Activated CD8-positive, alpha-beta memory T cell treated with anti-CD3 and anti-CD28 coated beads for 4 hours (primary cell): ENCODE measurements at places on chromosomes 3 and 15.

DNA sequence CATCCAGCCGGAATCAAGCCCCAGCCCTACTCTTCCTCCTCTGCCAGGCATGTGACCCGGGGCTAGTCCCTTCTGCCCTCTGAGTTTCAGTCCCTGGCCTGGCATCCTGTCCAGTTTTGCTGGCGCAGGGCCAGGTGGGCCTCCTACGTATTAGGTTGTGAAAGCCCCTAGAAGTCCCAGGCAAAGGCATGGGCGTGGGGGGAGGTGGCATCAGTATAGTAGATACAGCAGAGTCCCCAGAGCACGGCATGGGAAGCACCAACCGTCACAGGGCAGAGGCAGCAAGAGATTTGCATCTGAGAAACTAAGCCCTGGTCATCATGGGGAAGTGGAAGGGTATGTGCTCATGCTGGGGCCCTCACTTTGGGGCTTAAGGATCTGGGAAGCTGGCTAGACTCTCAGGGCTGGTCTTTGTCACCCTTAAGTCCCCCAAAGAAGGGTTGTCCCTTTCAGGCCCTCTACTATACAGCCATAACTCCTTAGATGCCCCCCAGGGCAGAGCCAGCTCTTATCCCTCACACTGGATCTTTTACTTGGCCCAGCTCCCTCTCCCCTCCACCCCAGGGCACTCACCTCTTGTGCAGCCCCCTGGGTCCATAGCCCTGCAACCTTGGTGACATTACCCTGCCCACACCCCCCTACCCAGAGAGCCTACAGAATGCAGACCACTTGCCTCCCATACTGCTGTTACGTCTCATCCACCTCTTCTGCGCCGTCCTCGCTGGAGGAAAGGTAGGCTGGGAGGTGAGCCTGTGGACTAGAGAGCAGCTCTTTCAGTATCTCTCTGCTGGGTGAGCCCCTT lies 11.3 kb downstream of the NBEAL2 start:
- no peak for DNase-seq

- DNase-seq: no peak
These were observed 28.6 kb downstream of the FAM98B start for GRCh38 chr15:38482572-38482971.

GRCh38 chr3:67030785-67031740 lies 33.0 kb downstream of the KBTBD8 start:
- DNase-seq: no peak

DNA sequence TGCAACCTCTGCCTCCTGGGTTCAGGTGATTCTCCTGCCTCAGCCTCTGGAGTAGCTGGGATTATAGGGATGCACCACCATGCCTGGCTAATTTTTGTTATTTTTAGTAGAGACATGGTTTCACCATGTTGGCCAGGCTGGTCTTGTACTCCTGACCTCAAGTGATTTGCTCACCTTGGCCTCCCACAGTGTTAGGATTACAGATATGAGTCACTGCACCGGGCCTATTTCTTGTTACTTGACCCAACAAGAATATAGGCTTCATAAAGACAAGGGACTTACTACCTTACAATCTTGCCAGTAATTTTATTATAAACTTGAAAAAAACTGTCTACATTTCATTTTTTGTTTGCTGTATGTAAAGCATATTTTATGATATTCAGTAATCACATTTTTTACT lies 21.4 kb upstream of the ZBTB47 start:
- no peak for DNase-seq

GRCh38 chr3:184465883-184466412 lies 86.1 kb downstream of the CHRD start:
- no peak for DNase-seq

DNA sequence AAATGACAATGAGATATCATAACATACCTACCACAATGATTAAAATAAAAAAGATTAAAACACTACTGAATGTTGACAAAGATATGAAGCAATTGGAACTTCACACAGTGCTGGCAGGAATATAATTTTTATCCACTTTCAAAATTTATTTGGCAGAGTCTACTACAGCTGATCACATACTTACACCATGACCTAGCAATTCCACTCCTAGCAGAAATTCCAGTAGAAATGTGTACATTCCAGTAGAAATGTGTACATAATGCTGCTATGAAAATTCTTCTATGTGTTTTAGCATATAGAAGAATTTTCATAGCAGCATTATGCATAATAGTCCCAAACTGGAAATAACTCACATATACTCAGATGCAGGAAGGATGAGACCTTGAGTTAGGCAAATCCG lies 43.5 kb downstream of the IFT57 start:
- DNase-seq: no peak

- DNase-seq: no peak
These were observed 127.5 kb upstream of the THRB start for GRCh38 chr3:24622138-24622537.

- no peak for DNase-seq
These were observed 136.2 kb downstream of the LRTM1 start for GRCh38 chr3:54791501-54792156.

DNA sequence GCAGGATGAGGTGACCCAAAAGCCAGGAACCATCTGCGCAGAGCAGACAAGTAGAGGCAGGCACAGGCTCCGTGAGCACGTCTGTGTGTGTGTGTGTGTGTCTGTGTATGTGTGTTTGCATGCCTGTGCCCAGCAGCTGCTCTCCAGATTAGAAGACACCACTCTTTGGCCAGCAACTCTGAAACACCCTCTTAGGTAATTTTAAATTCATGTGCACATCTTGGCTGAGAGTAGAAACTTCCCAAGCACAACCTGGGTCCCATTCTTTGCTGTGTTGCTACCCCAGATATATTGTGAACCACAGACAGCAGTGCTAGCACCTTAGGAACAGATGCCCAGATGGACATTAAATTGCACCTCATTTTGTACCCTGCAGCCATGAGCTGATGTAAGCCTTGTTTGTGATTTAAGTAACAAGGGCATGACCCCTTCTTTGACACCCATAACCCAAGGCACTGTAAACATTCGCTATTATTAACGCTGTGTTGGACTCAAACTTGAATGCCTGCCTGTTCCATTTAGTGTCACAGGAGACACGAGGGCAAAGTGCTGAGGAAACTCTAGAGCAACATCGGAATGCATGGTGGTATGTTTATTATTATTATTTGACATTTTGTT lies at the start of gene FILIP1L:
Gene FILIP1L (minus strand): TSS at position 89 of the 618 bp plus-strand sequence.
- DNase-seq: no peak

DNA sequence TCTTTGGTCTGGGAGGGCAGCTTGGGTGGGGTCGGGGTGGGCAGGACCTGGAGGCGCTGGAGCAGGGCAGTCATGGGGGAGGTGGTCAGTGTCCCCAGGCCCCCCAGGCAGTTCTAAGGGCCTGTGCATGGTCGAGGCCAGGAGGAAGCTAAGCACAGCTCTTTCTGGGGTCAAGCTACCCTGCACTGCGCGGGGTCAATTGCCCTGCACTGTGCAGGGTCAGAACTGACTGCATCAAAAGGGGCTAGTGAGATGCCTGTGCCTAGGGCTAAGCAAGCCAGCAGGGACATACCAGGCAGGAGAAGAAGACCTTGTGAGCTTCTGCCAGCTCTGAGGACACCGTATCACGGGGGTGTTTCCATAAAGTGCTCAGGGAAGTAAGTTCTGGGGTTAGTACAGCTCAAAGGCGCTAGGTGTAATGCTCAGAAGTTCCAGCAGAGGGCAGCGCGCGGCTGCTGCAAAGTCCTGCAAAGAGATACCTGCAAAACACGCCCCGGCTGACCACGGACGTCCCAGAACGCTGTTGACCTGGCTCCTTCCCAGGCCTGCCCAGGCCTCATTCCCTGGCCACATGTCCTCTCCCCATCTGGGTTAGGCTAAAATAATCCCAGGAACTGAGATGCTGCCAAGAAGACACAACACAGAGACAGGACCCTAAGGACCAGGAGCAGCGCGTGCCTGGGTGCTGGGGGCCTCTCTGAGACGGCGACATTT lies 18.8 kb upstream of the IQSEC1 start:
- peak; percentile 47 for DNase-seq

- no peak for DNase-seq
These were observed 124.7 kb downstream of the PLOD2 start for GRCh38 chr3:146036281-146036680.

DNA sequence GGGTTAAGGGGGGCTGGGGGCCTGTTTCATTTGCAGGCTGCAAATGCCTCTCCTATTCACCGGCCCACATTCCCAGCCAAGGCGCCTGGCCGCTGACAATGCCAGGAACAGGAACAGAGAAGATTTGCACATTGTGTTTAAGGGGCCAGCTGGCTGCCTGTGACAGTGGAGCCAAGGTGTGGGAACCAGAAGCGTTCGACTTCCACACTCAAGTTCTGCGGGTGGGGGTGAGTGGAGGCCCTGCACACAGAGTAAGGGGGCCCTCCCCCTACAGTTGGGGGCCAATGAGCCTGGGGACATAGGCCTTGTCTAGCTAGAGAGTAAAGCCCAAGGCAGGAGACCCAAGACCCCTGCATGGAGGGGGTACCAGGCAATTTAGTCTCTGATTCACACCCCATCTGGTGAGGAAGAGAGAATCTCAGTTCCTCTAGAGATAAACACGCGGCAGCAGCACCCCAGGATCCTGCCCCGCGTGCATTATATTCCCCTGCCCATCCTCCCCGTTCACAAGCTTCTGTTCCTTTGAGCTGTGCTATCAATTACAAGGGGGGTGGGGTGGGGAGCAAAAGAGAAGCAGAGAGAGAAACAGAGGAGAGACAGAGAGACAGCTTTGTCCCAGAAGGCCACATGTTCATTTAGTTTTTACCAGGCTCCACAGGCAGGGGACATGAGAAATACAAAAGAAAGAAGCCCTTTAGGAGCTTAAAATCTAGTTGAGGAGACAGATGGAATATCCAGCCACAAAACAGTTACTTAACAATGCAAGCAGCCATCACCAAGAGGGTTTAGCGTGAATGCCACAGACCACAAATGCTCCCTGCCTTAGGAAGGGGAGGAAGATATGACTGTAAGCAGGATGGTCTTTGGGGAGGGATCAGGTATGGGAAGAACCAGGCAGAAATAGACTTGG lies 9.2 kb downstream of the IGDCC3 start:
- no peak for DNase-seq

DNA sequence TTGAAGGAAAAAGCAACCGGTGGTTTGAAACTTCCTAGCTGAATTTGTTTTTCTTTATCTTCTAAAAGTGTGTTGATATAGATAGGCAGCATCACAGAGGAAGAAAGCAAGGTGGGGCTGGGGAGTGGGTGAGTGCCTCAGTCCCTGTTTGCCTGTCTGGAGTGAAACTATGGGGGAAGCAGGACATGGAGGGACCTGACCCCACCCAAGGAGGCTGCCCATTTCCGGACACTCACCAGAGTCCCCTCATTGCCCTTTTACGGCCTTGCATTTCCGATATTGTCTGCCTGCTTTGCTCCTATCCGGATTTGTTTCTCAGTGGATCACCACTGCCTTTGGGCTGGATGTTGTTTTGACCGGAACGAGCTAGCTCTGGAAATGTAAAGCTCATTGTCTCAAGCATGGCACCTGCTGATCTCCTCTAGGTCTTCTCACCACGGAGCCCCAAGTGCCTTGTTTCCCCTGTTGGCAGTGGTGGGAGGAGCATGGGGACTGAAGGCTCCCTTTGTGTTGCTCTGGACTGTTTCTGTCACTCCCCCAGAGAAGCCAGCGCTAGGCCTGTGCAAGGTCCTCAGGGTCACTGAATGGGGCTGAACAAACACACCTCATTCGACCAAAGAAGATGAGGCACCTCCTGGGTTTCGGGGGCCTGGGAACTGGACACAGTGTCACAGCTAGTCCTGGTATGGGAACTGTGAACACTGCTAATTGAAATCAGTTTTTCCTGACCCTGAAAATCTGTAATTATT lies 7.0 kb downstream of the CLDN11 start:
- DNase-seq: no peak

- no peak for DNase-seq
These were observed 361.9 kb upstream of the ICE2 start for GRCh38 chr15:60840703-60841411.

DNA sequence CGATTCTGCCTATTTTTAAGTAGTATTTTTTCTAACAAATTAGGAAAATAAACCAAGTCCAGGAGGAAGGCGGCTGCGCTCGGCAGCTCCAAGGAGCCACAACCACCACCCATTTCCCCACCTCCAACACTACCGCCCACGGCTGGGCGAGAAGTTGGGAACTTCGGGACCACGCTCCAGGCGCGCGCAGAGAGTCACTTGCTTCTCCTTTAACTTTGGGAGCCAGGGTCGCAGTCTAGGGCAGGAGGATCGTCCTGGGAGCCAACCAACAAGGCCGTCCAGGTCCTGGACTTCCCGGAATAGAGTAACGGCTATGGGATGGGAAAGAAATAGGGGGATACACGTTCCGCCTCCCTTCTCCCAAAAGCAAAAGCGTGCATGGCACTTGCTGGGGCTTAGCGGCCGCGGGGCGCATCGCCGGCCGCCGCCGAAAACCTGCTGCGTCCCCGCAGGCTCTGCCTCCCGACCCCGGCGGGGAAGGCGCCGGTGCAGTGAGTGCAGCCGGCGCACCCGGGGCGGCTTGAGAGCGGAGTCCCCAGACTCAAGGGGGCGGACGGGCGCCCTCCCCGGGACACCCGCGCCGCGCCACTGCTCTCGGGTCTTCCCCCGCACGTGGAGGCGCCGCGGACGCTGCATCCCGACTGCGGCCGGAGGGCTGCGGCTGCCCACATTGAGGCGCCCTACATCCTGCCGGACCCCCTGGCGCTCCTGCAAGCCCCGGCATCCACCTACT lies 699 bp downstream of the MEGF11 start:
- DNase-seq: no peak

DNA sequence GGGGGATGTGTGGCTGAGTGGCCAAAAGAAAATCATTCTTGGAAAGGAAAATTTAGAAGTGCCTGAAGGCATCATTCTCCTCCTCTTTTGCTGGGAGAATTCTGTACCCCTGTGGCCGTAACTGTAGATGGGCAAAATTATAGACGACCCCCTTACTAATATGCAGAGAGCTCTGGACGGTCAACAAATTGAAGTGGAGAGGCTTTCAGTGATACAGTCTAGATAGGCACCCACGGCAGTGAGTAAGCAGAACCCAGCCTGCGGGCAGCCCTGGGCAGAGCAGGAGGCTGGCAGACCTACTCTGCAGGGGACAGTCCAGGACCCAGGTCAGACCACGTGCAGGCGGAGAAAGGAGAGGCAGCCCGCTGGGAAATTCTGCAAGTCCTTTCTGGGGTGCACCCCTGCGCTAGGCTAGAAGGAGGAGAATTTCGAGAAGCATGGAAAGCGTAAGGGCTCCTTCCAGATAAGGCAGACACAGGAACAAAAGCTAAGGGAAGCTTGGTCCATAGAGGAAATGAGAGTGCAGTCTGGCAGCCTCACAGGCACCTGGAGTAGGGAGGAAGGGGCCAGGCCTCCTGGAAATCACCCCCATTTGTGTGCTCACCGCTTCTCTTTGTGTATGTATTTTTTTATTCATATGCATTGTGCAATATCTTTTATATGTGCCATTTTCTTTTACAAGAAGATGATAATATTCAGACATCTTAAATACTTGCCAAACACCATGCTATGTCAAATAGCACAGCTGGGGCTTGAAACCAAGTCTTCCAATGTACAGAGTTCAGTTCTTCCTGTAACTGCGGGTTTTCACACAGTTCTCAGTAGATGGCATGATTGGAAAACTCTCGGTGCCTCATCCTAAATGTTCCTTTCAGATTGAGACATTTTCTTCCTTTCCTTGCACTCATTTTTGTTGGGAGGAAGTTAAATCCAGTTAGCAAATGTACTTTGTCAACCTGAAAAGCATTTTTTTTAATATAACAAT lies 40.2 kb downstream of the LRRK1 start:
- DNase-seq: no peak

GRCh38 chr3:73945541-73945940 lies 320.8 kb upstream of the PDZRN3 start:
- DNase-seq: no peak
